ENCODE measurements at places on chromosomes 6 and 20.

- no peak for DNase-seq
These were observed 19.2 kb downstream of the TUBB2B start for GRCh38 chr6:3208098-3208774.

- no peak for DNase-seq
These were observed 32.0 kb upstream of the SSTR4 start for GRCh38 chr20:23003077-23003635.

DNA sequence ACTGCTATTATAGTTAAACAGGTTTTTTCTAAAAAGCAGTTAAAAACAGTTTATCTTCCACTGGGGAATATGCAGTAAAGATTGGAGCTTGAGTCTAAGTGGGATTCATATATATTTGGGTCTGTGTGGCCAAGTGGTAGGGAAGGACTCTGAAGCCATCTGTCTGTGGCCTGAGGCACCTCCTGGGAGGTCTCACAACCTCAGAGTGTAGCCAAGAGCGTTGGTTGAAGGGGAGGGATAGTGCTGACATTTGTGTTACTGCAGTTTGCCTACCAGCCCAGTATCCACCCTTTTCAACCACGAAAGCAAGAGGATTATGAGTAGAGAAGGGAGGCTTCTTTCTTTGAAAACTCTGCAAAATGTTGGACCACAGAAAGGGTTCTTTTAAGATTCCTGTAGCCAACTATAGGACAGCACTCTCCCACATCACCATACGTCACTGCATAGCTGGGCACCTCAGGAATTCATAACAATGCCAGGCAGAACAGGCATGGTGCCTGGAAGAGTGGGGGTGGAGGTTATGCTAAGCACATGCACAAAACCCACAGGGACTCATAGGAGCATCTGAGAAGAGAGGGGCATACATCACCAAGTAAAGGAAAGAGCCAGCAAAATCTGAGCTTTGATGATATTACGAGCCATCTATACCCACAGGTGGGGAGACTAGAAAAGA, 90.5 kb upstream of the HEY2 start:
- no peak for DNase-seq

DNA sequence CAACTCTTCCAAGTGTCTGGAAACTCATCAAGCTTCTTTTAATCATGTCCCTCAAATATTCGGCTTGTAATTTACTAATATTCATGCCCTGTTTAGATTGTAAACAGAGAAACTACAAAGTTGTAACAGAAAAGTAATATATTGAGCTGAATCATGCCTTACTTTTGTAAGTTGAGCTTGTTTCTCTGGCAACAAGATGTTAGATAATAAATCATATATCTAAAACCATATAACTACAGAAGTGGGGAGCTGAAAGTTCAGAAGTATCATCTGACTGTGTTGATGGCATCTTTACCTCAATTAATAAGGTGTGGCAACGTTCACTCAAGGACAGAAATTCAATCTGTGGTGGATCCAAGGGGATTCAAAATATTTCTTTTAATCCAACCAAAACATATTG, 263.9 kb downstream of the PLCB1 start:
- DNase-seq: no peak

DNA sequence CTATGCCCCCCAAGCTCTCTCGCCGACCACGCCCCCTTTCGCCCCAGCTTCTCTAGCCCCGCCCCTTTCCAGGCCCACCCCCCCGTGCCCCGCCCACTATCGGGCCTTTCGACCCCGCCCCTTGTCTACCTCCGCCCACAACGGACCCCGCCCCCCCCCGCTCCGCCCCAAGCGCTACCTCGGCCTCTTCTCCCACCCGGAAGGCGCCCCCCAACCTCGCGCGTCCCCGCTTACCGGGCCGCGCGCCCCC, 200 bp downstream of the ZBTB22 start:
- DNase-seq: no peak

DNA sequence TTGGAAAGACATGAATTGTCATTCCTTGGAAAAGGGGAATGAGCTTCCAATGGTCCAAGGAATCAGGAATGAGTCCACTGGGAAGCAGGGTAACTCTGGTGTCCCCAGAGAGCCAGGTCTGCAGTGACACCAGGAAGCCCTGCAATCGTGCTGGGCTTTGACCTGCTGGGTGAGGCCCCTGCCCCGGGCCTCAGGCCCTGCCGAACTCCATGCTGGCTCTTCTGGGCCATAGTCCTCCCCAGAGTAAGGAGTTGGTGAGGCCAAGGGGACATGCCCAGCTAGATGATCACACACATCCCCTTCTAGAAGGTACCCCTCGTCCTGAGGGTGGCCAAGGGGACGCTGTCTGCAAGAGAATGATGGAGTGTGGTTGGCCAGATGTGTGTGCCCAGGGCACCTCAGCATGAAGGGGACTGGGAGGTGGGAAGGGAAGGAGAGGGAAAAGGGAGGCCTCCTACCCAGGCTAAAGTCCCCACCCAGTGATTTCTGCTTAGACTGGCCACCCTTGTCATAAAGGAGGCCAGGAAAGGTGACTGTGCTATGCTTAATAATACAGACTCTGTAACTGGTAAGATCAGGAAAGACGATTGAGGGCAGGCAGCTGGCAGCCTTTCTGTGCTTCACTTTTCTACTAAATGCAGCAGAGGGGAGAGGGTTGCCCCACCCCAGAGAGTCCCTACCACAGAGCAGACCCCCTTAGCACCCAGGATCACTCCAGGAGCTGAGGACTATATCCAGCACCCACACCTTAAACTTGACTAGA, 119.3 kb downstream of the SNX5 start:
- DNase-seq: no peak

GRCh38 chr6:90343576-90343975, 46.9 kb upstream of the BACH2 start:
- no peak for DNase-seq

DNA sequence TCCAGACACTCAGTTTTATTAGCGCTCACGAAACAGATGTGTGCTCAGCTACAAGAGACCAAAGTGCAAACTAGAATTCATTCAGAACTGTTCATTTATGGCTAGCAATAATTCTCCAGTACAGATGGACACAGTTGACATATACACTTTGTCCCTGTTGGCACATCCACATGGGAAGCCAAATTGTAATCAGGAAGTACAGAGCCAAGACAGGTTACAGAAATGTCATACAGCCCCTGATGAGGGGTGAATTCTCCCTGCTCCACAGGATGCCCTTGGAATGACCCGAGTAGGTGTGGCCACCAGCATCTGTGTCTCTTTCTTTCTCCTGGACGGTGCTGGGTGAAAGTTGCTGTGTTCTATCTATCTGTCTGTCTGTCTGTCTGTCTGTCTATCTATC, 7.6 kb downstream of the DHX35 start:
- DNase-seq: no peak

- DNase-seq: no peak
These were observed 423.8 kb upstream of the ADGRB3 start for GRCh38 chr6:68211242-68211795.

GRCh38 chr20:20926222-20926905, 179.8 kb downstream of the LINC00237 start:
- no peak for DNase-seq

DNA sequence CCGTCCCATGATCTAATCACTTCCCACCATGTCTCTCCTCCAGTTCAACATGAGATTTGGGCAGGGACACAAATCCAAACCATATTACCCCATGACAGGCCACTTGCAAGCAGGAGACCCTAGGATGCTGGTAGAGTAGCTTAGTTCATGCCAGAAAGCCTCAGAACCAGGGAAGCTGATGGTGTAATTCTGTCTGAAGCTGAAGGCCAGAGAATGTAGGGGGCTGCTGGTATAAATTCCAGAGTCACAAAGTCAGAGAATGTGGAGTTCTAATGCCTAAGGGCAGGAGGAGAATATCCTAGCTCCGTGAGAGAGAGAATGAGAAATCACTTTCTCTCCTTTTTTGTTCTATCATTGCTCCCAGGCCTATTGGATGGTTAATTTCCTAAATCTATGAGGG, 90.3 kb upstream of the IMPG1 start:
- DNase-seq: no peak
